ENCODE measurements at places on chromosomes 11 and 22. TPM values are rescaled to one million over a fixed set of nuclear protein-coding genes. Genes with fewer than 3 reads are reported as not detected.

The GAS2 gene
- total RNA-seq, result 0.63 TPM

The NXPE1 gene
- not detected for total RNA-seq

The KCTD14 gene
- 11.2 TPM for total RNA-seq

The PRDM11 gene
- total RNA-seq, result 5.7 TPM

The ZP1 gene
- total RNA-seq, result not detected

The LRP4 gene
- 9.5 TPM for total RNA-seq

The TCIRG1 gene
- total RNA-seq, result 36.7 TPM

The GSTT2B gene
- 5.2 TPM for total RNA-seq

The ELMOD1 gene
- not detected for total RNA-seq

The MMP13 gene
- total RNA-seq, result not detected

The GPR137 gene
- total RNA-seq, result 18.3 TPM

The APOL5 gene
- not detected for total RNA-seq

The SPI1 gene
- not detected for total RNA-seq

The IL18BP gene
- 1.7 TPM for total RNA-seq

The GVQW3 gene
- total RNA-seq, result 0.92 TPM

All from foreskin keratinocyte (primary cell).